Testis (tissue), 5 donors: ENCODE measurements at places on chromosomes 2 and 18. TPM values are rescaled to one million over a fixed set of nuclear protein-coding genes. Genes with fewer than 3 reads are reported as not detected.

The GREB1L gene
- total RNA-seq = 38.4 TPM

The IL1F10 gene
- 0.68 TPM for total RNA-seq

The SAG gene
- 5.1 TPM for total RNA-seq

The VIT gene
- total RNA-seq = 9.4 TPM

The SKOR2 gene
- total RNA-seq = 1.4 TPM

The NYAP2 gene
- 0.24 TPM for total RNA-seq

The LONRF2 gene
- 16.1 TPM for total RNA-seq

The NPPC gene
- total RNA-seq = not detected

The MARCHF4 gene
- total RNA-seq = 0.12 TPM

The CPO gene
- total RNA-seq = 0.43 TPM

The SLC30A3 gene
- 130 TPM for total RNA-seq

The METTL5 gene
- 48.2 TPM for total RNA-seq

The LRATD1 gene
- 133 TPM for total RNA-seq

The CRACDL gene
- total RNA-seq = 29.1 TPM

DNA sequence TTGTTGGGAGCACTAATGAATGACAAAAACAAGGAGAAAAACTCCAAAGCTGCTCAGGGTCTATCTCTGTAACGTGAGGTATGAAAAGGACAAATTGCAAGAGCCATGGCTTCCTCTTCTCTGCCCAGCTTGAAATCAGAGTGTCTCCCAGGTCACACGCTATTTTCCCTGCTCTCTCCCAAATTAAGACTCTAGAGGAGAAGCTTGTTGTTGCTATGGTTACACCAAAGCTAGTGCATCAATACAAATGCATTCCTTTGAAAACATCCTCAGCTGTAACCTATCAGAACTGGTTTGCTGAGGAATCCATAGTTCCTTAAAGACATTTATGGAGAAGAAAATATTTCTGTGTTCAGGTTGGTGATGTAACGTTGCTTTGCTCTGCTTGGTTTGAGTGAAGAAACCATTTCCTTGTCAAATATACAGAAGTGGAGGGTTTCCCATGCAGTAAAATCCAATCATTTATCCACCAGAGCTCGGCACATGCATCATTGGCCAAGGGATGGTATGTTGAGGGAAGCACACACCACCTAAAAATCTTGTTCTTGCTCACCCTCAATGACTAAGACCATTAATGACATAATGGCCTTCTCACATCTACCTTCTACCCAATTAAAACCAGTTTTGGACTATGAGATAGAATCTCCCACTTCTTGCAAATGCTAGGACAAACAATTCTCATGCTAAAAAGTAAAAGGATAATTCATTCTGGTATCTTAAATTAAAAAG lies 2135.6 kb upstream of the CELF4 start:
- no peak for DNase-seq

DNA sequence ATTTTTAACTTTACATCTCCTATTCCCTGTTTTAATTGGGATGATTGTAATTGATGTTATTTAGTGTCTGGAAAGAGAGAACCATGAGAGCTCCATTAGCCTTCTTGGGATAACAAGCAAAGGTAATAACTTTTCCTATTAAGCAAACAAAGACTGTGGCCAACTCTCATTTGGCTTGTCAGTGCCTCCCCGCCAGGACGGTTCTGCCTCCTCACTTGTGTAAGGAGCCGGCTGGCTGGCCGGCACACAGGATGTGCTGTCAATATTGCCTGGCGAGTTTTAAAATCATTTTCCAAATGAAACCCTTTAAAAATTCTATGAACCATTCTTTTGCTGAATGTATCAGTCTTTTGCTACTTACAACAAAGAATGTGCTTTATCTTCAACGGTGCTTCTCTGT lies 898.3 kb downstream of the CPS1 start:
- peak; percentile 27 for DNase-seq

- no peak for DNase-seq
Observed at GRCh38 chr2:190860985-190861680, 19.5 kb upstream of the GLS start.

- peak; percentile 26 for DNase-seq
Observed at GRCh38 chr2:181457741-181458425, 697 bp downstream of the ITGA4 start.

- DNase-seq = no peak
Observed at GRCh38 chr2:66093371-66093770, 341.6 kb upstream of the MEIS1 start.

- no peak for DNase-seq
Observed at GRCh38 chr2:176552501-176553135, 283.4 kb downstream of the MTX2 start.

DNA sequence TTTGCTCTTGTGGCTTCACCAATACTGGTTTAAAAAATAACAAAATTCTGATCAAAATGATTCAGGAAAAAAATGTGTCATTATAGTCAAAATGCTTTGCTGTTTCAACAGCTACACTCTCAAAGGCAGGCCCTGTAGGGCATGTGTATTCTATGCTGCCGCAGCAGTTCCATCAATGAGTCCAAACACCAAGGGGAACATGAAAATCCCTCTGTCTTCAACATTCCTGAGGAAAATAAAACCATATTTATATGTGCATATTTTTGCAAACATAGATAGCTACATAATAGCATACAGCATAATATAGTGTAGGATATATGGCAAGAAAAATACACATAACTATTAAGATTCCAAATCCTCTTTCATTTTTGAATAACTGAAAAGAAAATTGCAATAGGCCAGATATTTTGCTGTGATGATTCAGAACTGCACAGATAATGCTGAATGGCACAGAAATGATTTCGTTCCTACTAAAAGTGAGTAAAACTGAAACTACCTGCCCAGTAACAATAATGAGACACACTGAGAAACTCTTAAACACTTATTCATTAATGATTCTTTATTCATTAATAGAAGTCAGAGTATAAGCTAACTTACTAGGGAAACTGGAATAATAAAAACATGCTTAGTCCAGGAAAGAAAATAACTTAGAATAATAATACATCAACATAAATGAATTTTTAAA lies 343.8 kb downstream of the SUCLG1 start:
- DNase-seq = no peak

DNA sequence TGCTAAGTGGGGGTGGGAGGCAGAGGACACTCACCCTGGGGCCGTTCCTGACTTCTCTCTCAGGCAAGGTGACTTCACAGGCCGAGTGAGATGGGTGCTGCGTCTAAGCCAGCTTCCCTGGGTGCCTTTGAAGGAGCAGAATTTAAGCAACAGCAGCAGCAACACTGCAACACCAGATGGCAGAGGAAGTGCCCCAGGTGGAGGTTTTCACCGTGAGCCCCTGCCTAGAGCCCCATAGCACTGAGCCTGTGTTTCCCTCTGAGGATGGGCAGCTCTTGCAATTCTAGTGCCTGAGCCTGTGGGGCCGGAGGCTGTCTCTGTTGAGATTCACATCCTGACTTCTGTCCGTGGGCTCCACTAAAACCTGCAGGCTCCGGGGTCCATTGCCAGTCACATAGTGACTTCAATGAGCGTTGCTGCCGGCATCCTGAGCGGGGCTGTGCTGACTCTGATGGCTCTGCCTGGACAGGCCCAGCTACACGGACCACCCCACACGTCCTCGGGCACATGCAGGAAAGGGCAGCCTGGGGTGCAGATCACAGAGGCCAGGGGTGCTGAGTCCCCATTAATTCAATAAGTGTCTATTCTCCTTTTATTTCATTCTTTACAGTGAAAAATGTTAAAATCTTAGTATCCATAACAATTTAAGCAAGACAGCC lies 218.8 kb downstream of the SNTG2 start:
- no peak for DNase-seq

DNA sequence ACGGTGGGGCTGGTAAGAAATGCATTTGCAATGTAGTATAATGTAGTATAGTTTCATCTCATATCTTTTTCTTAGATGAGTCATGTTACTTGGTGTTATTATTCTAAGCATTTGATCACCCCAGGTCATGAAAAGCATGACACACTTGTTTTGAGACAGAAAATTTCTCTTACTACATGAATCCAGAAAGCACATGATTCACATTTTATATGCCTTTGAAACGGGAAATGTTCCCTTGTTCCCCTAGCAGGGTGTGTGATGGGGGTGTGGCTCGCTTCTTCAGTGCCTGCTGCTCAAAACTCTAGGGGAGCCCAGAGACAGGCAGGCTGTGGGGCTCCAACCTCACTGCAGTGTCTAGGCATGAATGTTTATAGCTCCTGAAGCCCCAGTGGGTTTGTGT lies 116.0 kb upstream of the RAB27B start:
- no peak for DNase-seq

- DNase-seq = no peak
Observed at GRCh38 chr2:104790901-104791495, 62.9 kb upstream of the POU3F3 start.

DNA sequence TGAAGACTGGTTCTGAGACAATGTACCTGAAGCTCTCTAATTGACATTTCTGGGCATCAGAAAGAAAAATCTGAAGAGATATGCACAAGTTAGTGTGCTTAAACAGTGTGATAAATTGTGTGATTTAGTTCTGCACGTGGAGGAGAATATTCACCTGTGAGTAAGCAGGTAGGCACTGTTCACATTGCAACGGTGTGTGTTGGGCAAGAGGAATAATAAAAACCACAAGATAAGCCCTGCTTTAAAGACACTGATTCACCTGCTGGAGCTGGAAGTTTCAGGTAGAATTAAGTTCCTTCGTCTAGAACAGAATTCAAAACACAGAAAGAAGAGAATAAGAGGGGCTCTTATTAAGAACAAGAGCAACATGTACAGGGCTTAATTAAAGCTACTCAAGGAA lies 864.3 kb upstream of the SOX11 start:
- no peak for DNase-seq

DNA sequence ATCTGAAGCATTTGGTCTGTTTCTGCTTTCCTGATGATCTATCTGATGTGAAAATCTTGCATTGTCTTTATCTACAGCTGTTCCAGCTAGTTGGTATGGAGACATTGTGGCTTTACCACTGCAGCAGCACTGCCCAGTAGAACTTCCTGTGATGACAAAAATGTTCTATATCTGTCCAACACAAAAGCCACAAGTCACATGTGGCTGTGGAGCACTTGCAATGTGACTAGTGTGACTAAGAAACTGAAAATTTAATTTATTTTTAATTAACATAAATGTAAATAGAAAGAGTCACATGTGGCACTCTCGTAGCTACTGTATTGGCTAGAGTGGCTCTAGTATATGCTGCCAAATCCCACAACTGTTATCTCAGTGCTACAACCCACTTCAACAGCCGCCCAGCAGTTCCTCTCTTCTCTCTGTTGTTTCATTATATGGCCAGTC lies 425.7 kb downstream of the SETBP1 start:
- DNase-seq = no peak

DNA sequence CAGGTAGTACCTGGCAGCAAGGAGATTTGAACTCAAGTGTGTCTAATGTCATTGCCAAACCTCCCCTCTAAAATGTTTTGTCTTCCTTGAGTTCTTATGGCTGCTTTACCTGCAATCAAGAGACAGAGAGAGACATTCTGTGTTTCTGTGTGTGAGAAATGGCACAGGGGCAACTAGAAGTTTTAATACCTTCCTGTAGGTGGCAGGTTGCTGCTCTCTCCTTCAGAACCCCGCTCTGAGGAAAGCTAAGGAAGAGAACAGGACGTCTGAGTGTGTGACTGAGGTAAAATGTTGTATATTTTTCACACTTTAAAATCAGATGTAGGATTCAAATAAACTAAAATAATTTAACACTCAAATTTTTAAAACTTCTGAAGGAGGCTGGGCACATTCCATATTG lies 19.2 kb downstream of the DTNA start:
- DNase-seq = peak; percentile 14

- no peak for DNase-seq
Observed at GRCh38 chr2:45533771-45534170, 77.3 kb downstream of the SRBD1 start.

- DNase-seq = no peak
Observed at GRCh38 chr18:22018366-22018765, 151.0 kb upstream of the GATA6 start.

GRCh38 chr2:238027058-238027457 lies 33.7 kb upstream of the SCLY start:
- DNase-seq = no peak

GRCh38 chr18:5975111-5976002 lies 80.0 kb upstream of the TMEM200C start:
- no peak for DNase-seq

DNA sequence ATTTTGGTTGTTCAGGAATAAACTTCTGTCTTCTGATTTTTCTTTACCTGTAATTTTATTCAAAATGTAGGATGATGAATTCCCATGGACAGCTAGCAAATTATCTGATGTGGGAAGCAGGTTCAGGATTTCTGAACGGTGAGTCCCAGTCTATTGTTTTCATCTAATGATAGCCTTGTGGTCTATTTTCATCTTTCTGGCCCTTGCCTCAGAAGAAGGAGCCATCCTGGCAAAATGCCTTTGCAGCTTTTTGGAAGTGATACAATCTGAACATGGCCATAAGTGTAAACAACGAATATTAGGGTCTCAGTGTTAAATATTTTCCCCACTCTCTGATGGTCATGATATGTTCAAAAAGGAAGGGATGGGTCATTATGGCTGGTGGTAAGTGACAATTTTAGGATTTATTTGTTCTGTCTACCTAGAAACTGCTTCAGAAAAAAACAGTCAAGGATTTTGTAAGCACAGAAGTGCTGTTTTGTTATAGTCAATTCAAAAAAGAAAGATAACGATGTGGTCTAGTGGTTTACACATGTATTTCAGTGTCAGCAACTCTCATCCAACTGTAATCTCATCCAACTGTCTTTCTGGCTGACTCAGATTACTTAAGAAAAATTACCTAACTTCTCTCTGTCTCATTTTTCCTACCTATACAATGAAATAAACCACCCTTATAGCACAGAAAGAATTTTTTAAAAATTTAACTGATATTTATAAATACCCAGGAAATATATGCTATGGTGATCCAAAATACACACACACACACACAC lies 272.6 kb upstream of the ERBB4 start:
- no peak for DNase-seq

DNA sequence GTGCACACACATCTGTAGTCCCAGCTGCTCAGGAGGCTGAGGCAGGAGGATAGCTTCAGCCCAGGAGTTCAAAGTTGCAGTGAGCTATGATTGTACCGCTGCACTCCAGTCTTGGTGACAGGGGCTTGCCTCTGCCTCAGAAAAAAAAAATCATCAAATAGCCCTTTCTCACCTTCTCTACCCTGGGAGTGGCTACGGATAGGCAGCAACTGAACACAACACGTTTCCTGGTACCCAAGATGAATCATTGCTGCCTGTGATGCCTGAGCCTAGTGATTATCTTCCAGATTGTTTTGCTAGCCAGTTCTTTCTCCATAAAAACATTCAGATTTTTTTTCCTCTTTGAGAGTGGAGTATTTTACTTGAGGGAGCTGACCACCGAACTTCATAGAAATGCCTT lies 13.5 kb downstream of the INPP4A start:
- no peak for DNase-seq

- no peak for DNase-seq
Observed at GRCh38 chr18:53937037-53937436, 287.4 kb downstream of the MBD2 start.

DNA sequence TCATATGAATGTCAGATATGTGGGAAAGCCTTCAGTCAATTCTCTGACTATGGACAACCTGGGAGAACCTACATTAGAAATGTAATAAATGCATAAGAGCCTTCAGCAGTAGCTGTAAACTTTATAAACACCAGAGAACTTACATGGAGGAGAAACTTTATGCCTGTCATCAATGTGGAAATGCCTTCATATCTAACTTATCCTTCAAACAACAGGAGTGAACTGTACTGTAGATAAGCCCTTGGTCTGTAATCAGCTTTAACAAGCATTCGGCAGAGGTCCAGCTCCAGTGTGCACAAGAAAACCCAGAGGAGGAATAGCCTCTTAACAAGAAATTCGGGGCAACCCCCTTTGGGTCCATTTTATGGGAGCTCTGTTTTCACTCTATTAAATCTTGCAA lies 14.8 kb upstream of the UXS1 start:
- DNase-seq = no peak

GRCh38 chr2:29469961-29470360 lies 354.7 kb downstream of the CLIP4 start:
- DNase-seq = no peak
